ENCODE measurements at places on chromosomes 7 and 10.

- DNase-seq = no peak
These were observed 542.2 kb upstream of the FOXK1 start for GRCh38 chr7:4139656-4140625.

DNA sequence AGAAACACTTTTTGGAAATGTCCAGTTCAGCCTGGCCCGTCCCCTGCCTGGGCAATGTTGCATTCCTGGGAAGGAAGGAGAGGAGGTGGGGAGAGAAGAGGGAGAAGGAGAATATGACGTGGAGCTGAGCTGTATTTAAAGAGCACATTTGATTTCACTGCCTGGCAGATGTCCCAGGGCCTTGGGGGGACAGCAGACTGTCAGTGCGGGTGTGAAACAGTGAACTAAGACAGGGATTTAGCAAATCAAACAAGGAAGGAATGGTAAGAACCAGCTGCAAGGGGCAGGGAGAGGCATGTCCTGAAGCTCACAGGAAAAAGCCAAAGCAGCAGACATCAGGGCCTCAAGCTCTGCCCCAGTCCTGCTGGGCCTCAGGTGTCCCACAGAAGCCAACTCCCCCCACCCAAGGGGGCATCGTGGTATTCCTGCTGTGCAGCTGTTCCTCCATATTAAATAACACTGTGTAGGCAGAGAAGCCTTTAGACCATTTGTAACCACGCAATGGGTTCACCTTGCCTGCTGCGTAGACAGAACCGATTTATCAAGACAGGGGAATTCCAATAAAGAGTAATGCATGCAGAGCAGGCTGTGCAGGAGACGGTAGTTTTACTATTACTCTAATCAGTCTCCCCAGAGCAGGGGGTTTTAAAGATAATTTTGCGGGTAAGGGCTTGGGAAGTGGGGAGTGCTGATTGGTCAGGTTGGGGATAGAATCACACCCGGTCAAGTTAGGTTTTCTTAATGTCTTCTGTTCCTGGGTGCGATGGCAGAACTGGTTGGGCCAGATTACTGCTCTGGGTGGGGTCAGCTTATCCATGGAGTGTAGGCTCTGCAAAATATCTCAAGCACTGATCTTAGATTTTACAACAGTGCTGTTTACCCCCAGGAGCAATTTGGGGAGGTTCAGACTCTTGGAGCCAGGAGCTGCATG lies 18.3 kb downstream of the LEP start:
- DNase-seq = peak; percentile 6

- DNase-seq = no peak
These were observed 108.3 kb upstream of the FAM20C start for GRCh38 chr7:83861-84632.

- peak; percentile 19 for DNase-seq
These were observed 153.4 kb downstream of the MLLT10 start for GRCh38 chr10:21687266-21688008.

DNA sequence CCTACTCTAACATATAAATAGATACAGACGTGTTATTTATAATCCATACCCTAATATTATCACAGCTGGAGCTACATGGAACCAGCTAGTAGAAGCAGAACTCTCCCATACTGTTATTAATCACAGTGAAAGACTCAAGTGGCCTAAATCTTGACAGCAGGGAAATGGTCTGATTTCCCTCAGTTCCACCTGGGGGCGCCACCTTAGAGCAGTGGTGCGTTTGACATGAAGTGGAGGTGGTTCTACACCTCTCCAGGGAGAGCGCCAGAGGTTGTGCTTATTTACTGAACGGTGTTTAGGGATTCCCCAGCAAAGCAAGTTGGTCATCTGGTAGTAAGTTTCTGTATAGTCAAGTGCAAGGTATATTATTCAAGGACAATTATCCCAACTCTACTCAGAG lies 17.6 kb downstream of the DNTT start:
- no peak for DNase-seq

DNA sequence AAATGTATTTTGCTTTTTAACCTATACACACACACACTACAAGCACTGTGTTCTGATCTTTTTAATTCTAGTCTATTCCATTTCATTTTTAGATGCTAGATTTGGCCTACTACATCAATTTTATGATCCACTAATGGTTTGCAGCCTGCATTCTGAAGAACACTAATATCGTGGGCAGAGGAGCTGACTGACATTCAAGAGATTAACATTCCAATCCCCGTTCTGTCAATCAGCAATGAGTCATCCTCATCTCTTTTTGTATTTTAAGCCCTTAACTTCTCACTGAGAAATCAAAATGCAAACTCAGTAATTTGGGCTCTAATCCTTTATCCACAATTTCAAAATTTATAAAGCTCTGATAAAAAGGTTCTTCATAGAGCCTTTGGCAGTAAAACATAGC lies 47.1 kb upstream of the GAD2 start:
- DNase-seq = no peak

GRCh38 chr7:53743697-53744402 lies 708.4 kb downstream of the POM121L12 start:
- DNase-seq = no peak

GRCh38 chr10:124703778-124704427 lies 40.3 kb downstream of the FAM53B start:
- peak; percentile 62 for DNase-seq

- no peak for DNase-seq
These were observed 52.0 kb downstream of the GTF2IRD1 start for GRCh38 chr7:74505471-74506324.

DNA sequence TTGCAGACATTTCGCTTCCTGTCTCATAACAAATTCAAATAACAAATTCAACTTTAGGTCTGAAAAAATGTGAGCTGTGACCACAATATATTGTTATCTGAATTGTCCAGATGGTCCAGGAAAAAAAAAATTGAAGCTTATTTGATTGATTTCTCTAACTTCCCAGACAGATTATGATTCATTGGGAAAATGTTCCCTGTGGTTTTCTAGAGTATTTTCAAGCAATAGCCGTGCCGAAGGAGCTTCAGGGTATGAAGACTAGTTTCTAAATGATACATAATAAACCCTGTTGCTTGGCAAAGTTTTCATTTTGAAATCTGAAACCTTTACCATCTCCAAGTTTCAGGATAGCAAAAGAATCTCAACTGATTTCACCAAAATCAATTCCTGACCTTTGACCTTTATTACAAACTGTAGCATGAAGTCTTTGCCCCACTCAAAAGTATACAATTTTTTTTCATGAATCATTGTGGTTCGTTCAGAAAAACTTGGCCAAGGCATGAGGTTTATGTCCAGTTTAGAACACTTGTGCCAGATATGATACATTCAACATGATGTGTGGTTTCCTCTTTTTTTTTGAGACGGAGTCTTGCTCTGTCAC lies 109.9 kb downstream of the JCAD start:
- DNase-seq = peak; percentile 98

GRCh38 chr7:36811807-36812206 lies 87.5 kb upstream of the AOAH start:
- DNase-seq = no peak

DNA sequence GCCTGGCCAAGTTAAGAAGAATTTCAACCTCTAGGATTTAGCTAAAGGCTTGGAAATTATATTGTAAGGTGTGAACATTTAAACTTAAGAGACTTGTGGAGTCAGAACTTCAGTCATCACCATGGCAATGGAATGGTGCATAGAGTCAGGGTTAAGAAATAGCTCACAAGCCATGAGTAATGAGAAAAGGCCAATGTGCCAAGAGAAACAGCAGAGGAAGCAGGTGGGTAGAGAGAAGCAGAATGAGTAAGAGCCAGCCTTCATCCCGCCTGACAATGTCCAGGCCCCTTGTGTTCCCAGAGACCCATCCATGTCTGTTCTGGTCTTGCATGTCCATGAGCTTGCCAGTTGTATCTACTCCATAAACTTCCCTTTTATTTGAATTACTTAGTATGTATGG lies 62.6 kb upstream of the TBX20 start:
- peak; percentile 57 for DNase-seq

GRCh38 chr10:123519861-123520260 lies 146.3 kb upstream of the GPR26 start:
- no peak for DNase-seq

- DNase-seq = peak; percentile 17
These were observed 150.2 kb upstream of the LRRN3 start for GRCh38 chr7:110940756-110941155.

DNA sequence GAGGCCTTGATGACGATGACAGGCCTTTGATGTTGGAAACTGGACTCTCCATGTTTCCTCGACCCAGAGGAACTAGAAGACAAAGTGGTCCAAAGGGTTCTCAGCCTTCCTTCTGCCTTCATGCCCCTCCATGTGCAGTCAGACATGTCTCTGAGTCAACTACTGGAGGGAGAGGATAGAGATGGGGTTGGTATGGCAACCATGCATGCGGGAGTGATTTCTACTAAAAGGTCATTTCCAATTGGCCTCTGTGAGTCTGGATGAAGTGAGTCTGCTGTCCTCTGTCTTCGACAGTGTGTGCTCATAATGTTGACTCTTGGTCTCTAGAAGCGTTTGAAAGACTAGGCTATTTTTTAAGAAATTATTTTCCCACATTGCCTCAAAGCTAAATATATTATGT lies 29.2 kb downstream of the STK17A start:
- no peak for DNase-seq

GRCh38 chr7:33463131-33463530 lies 333.8 kb downstream of the BBS9 start:
- no peak for DNase-seq

DNA sequence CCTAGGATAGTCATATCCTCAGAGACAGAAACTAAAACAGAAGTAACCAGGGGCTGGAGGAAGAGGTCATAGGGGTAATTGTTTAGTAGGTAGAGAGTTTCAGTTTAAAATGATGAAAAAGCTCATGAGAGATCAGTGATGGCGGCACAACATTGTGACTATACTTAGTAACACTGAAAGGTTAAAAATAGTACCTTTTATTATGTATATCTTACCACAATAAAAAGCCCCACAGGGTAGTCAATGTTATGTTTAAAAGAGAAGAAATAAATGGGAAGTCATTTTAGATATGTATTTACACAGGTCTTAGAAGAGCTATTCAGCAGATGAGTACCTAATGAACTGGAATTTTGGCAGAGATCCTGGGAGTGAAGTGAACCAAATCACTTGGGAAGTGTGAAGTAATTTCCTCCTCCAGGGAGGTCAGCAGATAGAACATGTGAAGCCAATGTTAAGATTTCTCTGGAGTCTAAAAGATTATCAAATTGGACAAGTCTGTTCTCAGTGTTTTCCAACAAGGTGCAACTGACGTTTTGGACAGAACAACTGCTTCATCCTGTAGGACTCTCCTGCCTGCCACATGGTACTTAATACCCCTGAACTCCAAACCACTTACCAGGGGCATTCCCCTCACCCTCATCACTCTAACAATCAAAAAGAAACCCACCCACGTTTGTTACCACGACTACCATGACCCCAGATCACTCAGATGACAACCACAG lies 6.4 kb downstream of the CDCA7L start:
- DNase-seq = peak; percentile 29

GRCh38 chr10:85446827-85447226 lies 919.8 kb downstream of the GRID1 start:
- no peak for DNase-seq

DNA sequence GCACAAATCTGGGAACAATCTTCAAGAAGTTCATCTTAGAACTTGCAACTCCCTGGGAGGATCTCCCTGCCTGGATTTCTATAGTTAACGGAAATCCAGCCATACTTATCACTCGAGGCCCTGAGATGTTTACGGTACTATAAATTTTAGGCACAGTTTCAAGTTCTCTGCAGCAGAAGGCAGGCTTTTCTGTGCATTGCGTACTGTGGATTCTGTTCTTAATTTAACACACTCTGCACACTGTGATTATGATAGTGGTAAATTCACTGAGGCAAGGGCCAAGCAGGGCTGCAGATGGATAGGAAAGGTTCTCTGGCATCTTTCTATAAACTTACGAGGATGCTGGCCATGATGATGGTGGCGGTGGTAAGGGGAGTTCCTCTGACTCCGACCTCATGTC lies 10.6 kb downstream of the INHBA start:
- no peak for DNase-seq

DNA sequence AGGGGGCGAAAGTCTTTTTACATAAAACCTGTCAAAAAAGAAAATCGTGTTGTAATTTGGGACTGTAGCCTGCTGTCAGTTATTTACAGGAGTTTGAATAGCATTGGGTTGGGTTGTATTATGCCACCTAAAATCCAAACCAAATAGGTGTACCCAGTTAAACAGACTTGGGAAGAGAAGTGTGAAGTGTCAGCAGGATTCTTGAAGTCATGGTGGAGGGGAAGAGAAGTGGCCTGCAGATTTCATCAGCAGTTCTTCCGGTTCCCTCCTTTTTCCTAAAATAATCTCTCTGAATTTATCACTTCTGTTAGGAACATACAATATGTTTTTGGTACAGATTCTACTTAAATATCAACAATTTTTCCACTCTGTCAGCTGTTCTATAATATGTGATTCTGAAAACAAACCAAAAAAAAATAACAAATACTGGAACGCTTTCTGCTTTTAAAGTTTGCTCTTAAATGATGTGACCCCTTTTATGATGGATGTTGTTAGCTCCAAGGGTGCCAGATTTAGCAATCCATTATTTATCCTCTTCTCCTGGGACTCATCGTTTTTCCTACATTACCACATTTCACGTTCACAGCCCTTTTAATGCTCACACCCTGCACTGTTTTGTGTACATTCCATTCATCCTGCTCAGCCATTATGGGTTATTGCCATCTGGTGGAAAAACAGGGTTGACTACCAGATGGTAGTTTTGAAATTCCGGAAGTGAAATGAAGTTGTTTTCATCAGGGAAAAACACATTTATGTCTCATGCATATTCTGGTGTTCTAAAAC lies 18.7 kb upstream of the ARHGAP12 start:
- DNase-seq = peak; percentile 95

DNA sequence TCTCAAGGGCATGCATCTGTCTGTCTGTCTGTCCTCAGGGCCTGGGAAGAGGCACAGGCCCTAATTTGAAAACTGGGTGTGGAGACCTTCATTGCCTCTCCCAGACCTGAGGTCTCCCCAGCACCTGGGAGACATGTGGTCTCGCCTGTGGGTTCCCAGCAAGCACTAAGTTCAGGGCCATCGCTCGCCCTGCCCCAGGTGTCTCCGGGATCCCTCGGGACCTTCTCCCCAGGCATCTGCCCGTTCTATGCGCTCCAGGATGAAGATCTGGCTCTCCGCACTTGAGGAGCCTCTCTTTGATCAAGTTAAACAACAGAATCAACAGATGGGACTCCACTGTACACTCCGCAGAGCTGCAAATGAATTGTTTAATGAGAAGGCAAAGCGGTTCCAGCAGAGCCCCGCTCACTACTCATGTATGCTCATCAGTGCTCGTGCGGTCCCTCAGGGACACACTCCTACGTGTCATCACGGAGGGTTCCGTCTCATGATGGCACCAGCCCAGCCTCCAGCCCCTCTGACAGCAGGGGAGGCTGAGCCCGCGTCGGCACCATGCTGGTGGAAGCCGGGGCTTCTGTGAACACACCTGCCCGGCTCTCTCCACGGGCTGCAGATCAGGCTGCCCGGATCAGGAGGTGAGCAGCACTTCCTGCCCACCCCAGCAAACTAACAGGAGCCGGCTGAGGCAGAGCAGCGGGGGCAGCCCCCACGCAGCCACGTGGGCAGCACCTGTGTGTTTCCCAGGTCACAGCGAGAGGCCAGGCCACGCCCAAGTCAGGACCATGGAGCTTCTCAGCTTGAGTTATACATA lies 132.8 kb downstream of the TCERG1L start:
- DNase-seq = no peak

GRCh38 chr7:95916573-95917297 lies 144.4 kb downstream of the DYNC1I1 start:
- peak; percentile 43 for DNase-seq

All from amniotic epithelial cell (primary cell).